ENCODE measurements at places on chromosomes 4 and X. TPM values are rescaled to one million over a fixed set of nuclear protein-coding genes. Genes with fewer than 3 reads are reported as not detected.

GRCh38 chr4:76090241-76090691 lies 15.8 kb downstream of the ART3 start:
- H3K4me3 ChIP-seq = no peak overlapping the region
- no peak overlapping the region for H3K27ac ChIP-seq
- H3K36me3 ChIP-seq = no peaks in the 10 kb centered on the region
- H3K27me3 ChIP-seq = peaks cover 3% of the 10 kb centered on the region

The CDKL2 gene
- 0.78 TPM for total RNA-seq

DNA sequence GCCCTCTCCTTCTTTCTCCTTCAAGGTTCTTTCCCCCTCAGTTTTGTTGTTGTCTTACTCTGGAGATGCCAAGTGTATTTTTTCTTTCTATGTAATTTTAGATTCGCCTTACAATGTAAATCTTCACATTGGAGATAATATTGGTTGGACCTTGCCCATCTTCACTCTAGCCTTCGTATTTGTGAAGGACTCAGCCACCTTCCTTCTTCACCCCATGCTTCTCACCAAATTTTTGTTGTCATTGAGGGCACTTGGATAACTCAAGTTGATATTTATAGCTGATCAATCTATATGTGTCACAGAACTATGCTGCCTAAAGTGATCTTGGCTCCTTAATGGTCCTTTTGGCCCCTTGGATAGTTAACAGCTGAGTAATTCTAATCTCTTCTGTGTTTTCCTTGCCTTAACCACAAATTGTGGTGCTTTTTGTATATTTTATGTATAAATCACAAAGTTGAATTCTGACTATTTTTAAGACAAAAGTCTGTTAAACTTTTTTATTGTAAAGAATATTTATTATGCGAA lies 6.5 kb downstream of the SPRY1 start:
- H3K36me3 ChIP-seq = no peaks in the 10 kb centered on the region
- H3K27me3 ChIP-seq = no peaks in the 10 kb centered on the region
- no peak overlapping the region for H3K4me3 ChIP-seq
- DNase-seq = no peak
- no peak overlapping the region for H3K27ac ChIP-seq

DNA sequence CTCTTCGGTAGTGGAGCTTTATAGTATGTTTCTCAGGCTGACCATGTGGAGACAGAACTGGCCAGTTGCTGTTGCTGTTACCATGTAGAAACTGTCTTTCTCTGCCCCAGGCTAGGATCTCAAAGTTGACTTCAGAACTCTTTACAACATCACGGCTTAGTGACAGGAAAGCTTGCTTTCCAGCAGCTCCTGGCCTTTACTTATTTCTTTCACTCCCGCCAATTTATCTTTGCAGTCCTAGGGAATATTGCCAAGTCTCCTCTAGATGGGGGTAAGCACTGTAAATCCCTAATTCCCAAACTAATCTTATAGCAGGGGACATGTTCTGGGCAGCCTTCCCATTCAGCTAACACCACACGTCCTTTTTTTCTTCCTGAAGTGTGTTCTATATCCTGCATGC lies 631.6 kb downstream of the SPRY1 start:
- DNase-seq = no peak
- no peaks in the 10 kb centered on the region for H3K36me3 ChIP-seq
- H3K27me3 ChIP-seq = no peaks in the 10 kb centered on the region
- no peak overlapping the region for H3K4me3 ChIP-seq
- no peak overlapping the region for H3K27ac ChIP-seq

- peak overlapping the region; percentile 60 for H3K27ac ChIP-seq
- no peak overlapping the region for H3K4me3 ChIP-seq
- H3K27me3 ChIP-seq = no peaks in the 10 kb centered on the region
- DNase-seq = peak; percentile 9
- peaks cover 22% of the 10 kb centered on the region for H3K4me1 ChIP-seq
Observed at GRCh38 chr4:89538886-89539285, 231.3 kb upstream of the GPRIN3 start.

DNA sequence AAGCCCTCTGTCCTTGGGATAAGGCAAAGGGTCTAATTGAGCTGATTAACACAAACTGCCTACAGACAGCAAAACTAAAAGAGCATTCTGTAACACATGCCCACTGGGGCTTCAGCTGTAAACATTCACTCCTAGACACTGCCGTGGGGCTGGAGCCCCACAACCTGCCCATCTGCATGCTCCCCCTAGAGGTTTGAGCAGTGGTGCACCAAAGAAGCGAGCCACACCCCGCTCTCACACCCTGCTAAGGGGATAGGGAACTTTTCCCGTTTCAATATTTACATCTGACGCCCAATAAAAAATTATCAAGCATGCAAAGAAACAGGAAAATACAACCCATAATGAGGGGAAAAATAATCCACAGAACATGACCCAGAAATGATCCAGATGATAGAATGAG lies 46.9 kb upstream of the HSD17B10 start:
- H3K27ac ChIP-seq = no peak overlapping the region
- H3K36me3 ChIP-seq = no peaks in the 10 kb centered on the region
- DNase-seq = no peak

- no peak for DNase-seq
- H3K36me3 ChIP-seq = no peaks in the 10 kb centered on the region
- no peak overlapping the region for H3K27ac ChIP-seq
Observed at GRCh38 chrX:132742246-132742645, 216.2 kb downstream of the HS6ST2 start.

The ZC4H2 gene
- total RNA-seq = 2.2 TPM

DNA sequence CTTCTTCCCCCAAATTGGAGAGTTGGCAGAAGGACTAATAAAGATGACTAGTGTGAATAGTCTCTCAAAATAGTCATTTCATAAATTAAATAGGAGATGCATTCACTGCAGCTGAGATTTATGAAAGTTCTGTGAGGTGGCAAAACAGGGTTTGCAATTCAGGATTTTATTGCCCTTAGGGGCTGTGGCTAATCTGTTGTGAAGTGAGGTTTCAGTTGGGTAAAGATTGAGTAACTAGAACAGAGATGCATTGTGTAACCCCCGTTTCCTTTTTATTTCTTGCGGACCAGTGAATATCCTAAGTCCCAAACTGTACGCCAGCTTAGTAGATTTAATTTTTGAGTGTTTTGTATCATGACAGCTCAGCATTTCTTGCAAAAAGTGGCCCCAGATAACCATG lies 16.2 kb upstream of the SCRG1 start:
- H3K27me3 ChIP-seq = no peaks in the 10 kb centered on the region
- no peak overlapping the region for H3K27ac ChIP-seq
- no peak overlapping the region for H3K4me3 ChIP-seq
- H3K4me1 ChIP-seq = no peaks in the 10 kb centered on the region

DNA sequence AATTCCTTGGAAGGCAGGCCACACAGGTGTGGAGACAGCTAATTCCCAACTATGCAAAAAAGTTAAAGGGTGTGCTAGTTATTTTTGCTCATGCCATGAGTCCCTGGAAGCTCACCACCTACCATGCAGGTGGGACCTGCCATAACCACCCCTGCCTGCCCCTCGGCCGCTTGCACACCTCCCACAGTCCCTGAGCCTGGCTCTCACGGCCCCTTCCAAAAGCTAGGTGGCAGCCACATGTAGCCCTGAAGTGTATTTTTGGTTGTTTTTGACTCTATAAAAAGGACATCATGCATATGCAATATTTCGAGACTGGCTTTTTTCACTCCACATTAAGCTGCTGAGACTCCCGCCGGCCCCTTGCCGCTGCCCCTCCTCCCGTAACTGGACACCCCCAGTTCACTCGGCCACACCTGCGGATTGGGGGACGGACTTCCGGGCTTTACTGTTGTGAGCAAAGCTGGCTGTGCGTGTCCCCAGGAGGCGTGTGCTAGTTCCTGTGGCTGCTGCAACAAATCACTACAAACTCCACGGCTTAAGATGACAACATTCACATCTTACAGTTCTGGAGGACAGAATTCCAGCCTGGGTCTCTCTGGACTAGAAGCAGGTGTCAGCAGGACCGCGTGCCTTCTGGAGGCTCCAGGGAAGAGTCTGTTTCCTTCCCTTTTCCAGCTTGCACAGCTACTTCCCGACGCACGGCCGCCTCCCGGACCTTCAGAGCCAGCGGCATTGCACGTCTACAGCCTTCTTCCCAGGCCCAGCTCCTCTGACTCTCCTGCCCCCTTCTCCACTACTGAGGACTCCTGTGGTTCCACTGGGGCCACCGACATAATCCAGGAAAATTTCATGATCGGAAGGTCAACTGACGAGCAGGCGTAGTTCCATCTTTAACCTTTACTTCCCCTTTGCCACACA lies 24.8 kb downstream of the ZFYVE28 start:
- H3K27ac ChIP-seq = no peak overlapping the region
- H3K4me1 ChIP-seq = no peaks in the 10 kb centered on the region
- H3K27me3 ChIP-seq = 0 out of 2 replicates have a peak, but pooled peaks cover 6% of the 10 kb centered on the region
- H3K36me3 ChIP-seq = no peaks in the 10 kb centered on the region
- no peak for DNase-seq
- no peak overlapping the region for H3K4me3 ChIP-seq

GRCh38 chrX:135396109-135396508 lies 25.6 kb upstream of the SMIM10L2A start:
- DNase-seq = no peak
- no peaks in the 10 kb centered on the region for H3K27me3 ChIP-seq
- H3K27ac ChIP-seq = no peak overlapping the region

DNA sequence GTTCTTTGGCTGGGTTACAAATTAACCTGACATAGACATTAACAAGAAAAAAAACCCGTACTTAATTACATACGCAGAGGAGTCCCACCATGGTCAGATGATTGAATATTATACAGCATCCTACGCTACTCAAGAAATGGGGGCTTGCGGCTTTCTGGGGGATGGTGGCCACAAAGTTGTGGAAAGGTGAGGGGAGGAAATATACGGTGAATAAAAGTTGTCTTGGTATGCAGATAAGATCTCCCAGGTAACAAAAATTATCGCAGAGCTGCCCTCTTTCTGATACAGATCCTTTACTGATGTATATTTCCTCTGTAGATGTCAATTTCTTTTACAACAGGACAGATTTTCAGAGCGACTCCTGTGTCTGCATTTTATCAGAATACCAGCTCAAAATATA lies 890 bp downstream of the DCAF16 start:
- H3K27ac ChIP-seq = peak overlapping the region; percentile 87
- DNase-seq = no peak
- peaks cover 17% of the 10 kb centered on the region for H3K36me3 ChIP-seq
- peaks cover 5% of the 10 kb centered on the region for H3K4me1 ChIP-seq
- no peaks in the 10 kb centered on the region for H3K27me3 ChIP-seq
- H3K4me3 ChIP-seq = peak overlapping the region; percentile 80

DNA sequence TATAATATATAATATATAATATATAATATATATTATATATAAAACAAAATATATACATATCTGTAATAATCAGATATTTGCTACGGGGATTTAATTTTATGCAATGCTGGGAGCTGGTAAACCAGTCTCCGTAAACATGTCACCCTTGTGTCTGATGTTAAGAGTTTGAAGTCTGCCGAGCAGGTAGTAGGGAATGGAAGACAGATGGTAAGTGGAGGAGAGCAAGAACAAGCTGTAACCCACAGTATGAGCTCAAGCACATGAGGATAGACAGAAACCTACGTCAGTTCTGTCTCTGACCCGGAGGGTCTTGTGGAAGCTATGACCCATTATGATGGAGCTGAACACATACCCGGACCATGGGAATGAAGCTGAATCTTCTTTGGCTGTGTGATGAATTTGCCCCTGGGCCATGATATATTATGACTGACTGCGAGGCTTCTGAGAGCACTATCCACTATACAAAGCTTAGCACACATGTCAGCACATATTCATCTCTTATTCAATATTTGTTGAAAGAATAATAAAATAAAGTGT lies 46.2 kb downstream of the TIGD2 start:
- no peak for DNase-seq
- no peaks in the 10 kb centered on the region for H3K36me3 ChIP-seq
- H3K27ac ChIP-seq = no peak overlapping the region
- no peak overlapping the region for H3K4me3 ChIP-seq
- H3K27me3 ChIP-seq = no peaks in the 10 kb centered on the region

DNA sequence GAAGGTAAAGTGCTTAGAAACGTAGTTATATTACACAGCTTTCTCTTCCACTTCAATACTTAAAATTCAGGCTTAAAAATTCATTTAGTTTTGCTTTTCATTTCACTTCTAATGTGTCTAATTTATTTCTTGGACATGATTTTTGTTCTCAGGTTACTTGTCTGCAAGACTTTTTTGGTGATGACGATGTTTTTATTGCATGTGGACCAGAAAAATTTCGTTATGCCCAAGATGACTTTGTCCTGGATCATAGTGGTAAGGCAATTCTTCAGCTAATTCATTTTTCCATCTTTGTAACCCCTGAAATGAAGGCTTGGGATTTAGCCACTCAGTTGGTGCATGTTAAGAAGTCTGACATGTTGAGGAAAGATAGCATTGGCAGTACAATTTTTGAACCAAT lies 114.7 kb downstream of the DCLK2 start:
- no peak overlapping the region for H3K4me3 ChIP-seq
- H3K27me3 ChIP-seq = no peaks in the 10 kb centered on the region
- H3K36me3 ChIP-seq = no peaks in the 10 kb centered on the region
- no peak overlapping the region for H3K27ac ChIP-seq

DNA sequence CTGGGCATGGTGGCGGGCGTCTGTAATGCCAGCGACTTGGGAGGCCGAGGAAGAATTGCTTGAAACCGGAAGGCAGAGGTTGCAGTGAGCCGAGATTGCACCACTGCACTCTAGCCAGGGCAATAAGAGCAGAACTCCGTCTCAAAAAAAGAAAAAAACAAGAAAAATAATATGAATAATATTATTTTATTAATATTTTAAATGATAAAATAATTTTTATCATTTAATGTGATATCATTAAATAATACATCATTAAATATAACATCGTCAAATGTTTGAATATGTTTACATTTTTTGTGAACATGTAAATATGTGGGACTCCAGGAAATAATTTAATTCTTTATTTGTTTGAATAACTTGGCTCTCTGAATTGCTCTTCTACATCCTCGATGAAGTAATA lies 15.5 kb downstream of the UNC5C start:
- no peak overlapping the region for H3K4me3 ChIP-seq
- no peaks in the 10 kb centered on the region for H3K36me3 ChIP-seq
- H3K4me1 ChIP-seq = no peaks in the 10 kb centered on the region
- DNase-seq = no peak

GRCh38 chr4:150382028-150382427 lies 199.9 kb upstream of the MAB21L2 start:
- no peaks in the 10 kb centered on the region for H3K27me3 ChIP-seq
- no peak overlapping the region for H3K27ac ChIP-seq
- no peak for DNase-seq
- H3K4me1 ChIP-seq = no peaks in the 10 kb centered on the region
- no peaks in the 10 kb centered on the region for H3K36me3 ChIP-seq

Measured in SJSA1 (cell line).